ENCODE measurements at places on chromosomes 16 and 17.

DNA sequence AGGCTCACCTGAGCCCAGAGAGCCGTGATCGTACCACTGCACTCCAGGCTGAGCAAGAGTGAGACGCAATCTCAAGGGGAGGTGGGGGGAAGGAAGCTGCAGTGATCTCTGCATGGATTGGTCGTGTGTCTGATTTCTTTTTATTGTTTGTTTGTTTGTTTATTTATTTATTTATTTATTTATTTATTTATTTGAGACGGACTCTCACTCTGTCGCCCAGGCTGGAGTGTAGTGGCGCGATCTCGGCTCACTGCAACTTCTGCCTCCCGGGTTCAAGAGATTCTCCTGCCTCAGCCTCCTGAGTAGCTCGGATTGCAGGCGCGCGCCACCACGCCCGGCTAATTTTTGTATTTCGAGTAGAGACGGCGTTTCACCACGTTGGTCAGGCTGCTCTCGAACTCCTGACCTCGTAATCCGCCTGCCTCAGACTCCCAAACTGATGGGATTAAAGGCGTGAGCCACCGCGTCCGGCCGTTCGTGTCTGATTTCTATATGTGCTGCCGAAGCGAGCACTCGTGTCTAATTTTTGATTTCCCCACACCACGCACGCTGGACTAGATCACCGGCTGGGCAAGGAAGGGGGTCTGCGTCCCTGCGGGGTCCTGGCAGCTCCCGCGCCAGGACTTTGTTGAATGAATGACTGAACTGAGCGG is 448 bp upstream of the TNFRSF12A start:
- no peak for DNase-seq

DNA sequence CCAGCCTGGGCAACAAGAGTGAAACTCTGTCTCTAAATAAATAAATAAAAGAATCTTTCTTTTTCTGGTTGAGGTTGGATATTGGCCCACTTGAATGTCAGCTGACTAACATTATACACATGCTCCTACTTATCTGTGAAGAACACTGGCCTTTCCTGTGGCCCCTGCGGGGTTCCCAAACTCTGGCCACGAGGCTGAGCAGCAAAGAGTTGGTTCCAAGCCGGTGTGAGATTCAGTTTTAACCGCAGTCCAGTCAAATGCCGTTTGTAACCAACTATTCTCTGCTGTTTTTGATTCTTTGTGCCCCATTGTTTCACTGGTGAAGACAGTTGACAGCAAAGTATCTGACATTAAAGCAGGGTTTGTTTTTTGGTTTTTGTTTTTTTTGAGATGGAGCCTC is 11.2 kb downstream of the ETV4 start:
- no peak for DNase-seq

GRCh38 chr16:11260596-11260966 is 4.6 kb upstream of the SOCS1 start:
- no peak for DNase-seq

- DNase-seq = no peak
Observed at GRCh38 chr17:67481808-67482207, 104.7 kb downstream of the PITPNC1 start.

GRCh38 chr16:89193576-89194293 is 6.6 kb downstream of the SLC22A31 start:
- no peak for DNase-seq

GRCh38 chr17:82329683-82330321 is 3.8 kb downstream of the SECTM1 start:
- no peak for DNase-seq

- peak; percentile 74 for DNase-seq
Observed at GRCh38 chr17:78890498-78890897, 12.5 kb downstream of the CEP295NL start.

- no peak for DNase-seq
Observed at GRCh38 chr17:78022425-78022824, 63.9 kb downstream of the TNRC6C start.

DNA sequence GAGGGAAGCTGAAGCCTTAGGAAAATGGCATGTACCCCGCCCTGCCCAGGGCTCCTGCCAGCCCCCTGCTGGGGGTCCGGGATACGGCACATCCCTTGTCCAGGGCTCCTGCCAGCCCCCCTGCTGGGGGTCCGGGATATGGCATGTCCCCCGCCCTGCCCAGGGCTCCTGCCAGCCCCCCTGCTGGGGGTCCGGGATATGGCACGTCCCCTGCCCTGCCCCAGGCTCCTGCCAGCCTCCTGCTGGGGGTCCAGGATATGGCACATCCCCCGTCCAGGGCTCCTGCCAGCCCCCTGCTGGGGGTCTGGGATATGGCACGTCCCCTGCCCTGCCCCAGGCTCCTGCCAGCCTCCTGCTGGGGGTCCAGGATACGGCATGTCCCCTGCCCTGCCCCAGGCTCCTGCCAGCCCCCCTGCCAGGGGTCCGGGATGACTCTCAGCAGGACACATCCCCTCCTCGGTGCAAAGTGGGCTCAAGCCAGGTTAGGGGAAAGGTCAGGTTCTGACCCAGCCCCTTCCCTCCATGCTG is 43.2 kb downstream of the RPH3AL start:
- no peak for DNase-seq

Data from activated CD4-positive, alpha-beta T cell treated with anti-CD3 and anti-CD28 coated beads, Interleukin-10, Interleukin-2, amounts not matched to agents 100 ng/mL and 50 ng/mL, durations not matched to agents 16 hours and 8 hours (primary cell).